ENCODE measurements at places on chromosomes 1 and 21.
A peak's percentile ranks its signal among the peaks of the same experiment; 100 is the strongest.

DNA sequence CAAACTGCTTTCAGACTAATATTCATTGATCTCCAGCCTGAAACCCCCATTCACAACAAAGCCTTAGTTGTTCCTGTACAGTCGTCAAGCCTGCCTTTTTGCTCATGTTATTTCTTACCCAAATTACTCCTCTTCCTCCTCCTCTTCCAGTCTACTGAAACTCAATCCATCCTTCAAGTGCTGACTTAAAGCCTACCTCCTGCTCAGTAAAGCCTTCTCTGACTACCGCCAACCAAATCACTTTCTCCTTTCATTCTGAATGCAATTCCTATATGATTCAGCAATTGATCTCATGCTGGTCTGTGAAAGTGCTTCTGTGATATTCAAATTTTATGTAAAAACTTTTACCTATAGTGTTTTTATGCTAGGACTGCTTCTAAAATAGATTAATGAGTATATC lies 18.6 kb downstream of the TAF5L start:
- peaks cover 57% of the 10 kb centered on the region for H3K36me3 ChIP-seq
- no peak overlapping the region for H3K4me3 ChIP-seq
- no peaks in the 10 kb centered on the region for H3K27me3 ChIP-seq
- H3K27ac ChIP-seq = peak overlapping the region; percentile 32
- H3K4me1 ChIP-seq = no peaks in the 10 kb centered on the region

GRCh38 chr1:154759793-154760192 lies 110.3 kb downstream of the KCNN3 start:
- no peak for DNase-seq
- H3K4me1 ChIP-seq = peaks cover 60% of the 10 kb centered on the region
- peak overlapping the region; percentile 70 for H3K4me3 ChIP-seq
- H3K27me3 ChIP-seq = peaks cover 8% of the 10 kb centered on the region
- peaks cover 4% of the 10 kb centered on the region for H3K36me3 ChIP-seq

DNA sequence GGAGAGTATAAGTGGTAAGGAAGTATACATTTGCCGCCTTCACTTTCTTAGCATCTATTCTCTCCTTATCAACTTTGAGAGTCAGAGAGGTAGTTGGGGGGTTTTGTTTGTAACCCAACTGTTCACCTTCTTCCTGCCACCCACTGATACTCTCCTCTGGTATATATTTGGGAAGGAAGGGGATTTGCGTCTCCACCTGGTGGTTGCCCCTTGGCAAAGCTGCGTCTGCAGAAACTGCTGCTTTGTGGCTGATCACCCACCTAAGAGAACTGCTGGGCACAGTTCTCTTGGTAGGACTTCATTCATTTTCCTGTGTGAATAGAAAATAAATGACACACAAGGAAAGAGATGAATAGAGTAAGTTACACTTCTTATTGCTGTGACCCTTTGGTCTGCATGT lies 87.0 kb downstream of the SYT14 start:
- peaks cover 6% of the 10 kb centered on the region for H3K27me3 ChIP-seq
- no peaks in the 10 kb centered on the region for H3K4me1 ChIP-seq
- DNase-seq = no peak
- no peak overlapping the region for H3K27ac ChIP-seq
- no peak overlapping the region for H3K4me3 ChIP-seq
- H3K36me3 ChIP-seq = no peaks in the 10 kb centered on the region

DNA sequence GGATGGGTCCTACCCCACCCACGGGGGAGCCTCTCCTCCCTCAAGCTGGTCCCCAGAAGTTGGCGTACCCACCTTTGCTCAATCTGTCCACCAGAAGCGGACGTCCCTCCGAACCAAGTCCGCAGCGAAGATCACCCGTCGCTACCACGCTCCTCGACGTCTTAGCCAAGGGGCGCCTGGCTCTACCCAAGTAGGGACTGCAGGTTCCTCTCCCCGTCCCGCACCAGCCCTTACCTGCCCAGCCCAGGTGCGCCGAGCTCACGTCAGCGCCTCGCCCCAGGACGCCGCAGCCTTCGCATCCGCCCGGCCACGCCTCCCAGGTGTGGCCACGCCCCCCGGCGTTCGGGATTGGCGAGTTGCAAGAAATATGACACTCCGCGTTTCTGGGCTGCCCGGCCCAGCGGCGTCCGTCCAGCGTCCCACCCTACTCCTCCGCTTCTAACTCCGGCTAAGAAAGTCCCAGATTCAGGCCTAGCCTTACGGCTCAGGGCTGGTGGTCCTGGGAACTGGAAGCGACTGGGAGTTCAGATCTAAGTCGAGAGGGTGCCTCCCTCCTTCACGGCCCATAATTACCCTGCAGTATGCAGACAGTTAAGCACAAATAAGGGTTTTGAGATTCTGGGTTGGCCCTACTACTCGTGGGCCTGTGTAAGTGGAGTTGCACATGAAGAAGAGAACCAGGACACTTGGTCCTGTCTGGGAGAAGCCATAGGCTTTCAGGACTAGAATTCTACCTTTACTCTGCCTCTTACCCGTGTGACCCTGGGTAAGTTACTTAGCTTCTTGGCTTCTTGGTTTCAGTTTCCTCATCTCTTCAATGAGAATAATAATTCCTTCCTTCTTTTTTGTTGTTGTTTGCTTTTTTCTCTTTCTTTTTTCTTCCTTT lies at the start of gene IRF6:
TSS of gene IRF6 (minus strand) at position 268 of the 886 bp plus-strand sequence. CDS start 4,729 bp downstream, outside the sequence.
- H3K4me1 ChIP-seq = peaks cover 18% of the 10 kb centered on the region
- peaks cover 10% of the 10 kb centered on the region for H3K27me3 ChIP-seq
- no peak within 1 kb of the TSS for H3K27ac ChIP-seq
- H3K36me3 ChIP-seq = no peaks in the 10 kb centered on the region

DNA sequence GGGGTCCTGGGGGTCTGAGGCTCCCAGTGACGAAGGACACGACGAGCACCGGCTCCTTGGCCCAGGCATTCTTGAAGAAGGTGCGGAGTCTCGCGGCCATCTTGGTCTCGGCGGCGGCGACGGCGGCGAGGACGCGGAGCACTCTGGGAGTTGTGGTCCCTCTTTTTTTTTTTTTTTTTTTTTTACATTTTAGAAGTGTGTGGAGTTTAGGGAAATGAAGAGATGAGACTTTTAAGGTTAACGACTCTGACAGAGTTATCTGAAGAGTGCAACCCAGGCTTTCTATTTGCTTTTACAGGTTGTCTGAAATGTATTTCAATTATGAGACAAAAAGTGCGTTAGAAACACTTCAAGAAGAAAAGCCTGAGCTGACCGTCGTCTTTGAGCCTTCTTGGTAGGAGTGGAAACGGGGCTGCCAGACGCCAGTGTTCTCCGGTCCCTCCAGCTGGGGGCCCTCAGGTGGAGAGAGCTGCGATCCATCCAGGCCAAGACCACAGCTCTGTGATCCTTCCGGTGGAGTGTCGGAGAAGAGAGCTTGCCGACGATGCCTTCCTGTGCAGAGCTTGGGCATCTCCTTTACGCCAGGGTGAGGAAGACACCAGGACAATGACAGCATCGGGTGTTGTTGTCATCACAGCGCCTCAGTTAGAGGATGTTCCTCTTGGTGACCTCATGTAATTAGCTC lies 9.7 kb downstream of the OR2B11 start:
- H3K36me3 ChIP-seq = no peaks in the 10 kb centered on the region
- DNase-seq = no peak
- no peak overlapping the region for H3K4me3 ChIP-seq
- no peaks in the 10 kb centered on the region for H3K4me1 ChIP-seq
